ENCODE measurements at places on chromosomes 11 and 22.

DNA sequence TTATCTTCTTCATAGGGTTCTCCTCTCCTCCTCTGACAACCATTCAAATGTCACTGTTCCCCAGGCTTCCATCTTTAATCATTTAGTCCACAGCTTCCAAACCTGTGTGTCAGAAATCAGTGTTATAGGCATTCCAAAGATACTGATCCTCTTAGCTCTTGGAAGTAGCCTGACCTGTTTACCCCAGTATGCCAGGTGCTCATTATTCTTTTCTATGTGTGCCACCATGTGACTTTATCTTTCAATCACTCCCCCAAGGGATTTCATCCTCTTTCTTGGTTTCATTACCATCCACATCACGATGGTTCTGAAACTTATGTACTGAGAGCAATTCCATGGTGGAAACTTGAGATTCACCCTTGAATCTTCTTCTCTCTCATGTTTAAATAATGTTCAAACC, 7.6 kb downstream of the POU2AF2 start:
- DNase-seq, result no peak

DNA sequence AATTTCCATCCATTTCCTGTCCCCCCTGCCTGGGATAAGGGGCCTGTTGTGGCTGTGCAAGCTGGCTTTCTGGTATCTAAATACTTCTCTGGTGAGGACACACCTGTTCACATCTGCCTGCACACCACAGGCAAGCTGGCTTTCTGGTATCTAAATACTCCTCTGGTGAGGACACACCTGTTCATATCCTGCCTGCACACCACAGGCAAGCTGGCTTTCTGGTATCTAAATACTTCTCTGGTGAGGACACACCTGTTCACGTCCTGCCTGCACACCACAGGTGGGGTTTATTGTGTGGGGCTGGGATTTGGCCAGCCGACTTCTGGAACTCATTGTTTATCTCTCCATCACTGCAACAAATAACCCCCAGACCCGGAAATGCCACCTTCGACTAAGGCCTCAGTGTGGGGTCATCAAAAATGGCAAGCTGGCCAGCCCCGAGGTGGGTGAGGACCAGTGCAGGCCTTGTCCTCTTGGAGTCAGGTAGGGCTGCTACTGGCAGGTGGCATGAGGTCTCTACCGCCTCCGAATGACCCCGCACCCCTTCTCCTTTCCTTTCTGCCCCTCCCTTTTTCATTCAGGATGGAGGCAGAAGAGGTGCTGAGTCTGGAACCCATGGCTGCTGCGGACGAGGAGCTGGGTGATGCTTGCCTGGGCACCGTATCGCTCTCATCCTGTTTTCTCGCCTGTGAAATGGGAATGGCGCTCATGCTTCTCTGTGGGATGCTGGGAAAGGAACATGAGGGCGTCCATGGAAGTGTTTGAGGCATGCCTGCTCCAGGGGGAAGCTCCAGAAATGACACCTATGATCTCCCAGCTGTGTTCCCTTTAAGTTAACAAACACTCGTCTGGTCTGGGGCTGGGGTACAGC, 43.5 kb upstream of the MYEOV start:
- no peak for DNase-seq

- peak; percentile 6 for DNase-seq
Observed at GRCh38 chr11:127844876-127845275, 742.5 kb downstream of the ETS1 start.

DNA sequence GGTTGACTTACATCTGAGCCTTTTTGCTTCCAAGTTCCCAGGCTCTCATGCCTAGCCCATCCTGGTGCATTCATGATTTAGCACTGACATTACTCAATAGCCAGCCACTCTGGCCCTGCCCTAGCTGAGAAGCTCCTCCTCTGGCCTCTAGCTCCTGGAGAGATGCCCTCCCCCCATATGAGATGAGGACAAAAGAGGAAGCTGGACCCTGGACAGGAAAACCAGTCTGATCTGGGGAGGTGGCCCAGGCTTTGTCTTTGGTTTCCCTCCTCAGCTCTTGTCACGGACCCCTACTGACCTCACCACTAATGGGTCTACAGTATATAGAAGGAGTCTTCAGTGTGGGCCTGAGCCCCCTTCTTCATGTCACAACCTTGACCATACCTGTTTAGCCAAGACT, 3.0 kb downstream of the RHOG start:
- no peak for DNase-seq

DNA sequence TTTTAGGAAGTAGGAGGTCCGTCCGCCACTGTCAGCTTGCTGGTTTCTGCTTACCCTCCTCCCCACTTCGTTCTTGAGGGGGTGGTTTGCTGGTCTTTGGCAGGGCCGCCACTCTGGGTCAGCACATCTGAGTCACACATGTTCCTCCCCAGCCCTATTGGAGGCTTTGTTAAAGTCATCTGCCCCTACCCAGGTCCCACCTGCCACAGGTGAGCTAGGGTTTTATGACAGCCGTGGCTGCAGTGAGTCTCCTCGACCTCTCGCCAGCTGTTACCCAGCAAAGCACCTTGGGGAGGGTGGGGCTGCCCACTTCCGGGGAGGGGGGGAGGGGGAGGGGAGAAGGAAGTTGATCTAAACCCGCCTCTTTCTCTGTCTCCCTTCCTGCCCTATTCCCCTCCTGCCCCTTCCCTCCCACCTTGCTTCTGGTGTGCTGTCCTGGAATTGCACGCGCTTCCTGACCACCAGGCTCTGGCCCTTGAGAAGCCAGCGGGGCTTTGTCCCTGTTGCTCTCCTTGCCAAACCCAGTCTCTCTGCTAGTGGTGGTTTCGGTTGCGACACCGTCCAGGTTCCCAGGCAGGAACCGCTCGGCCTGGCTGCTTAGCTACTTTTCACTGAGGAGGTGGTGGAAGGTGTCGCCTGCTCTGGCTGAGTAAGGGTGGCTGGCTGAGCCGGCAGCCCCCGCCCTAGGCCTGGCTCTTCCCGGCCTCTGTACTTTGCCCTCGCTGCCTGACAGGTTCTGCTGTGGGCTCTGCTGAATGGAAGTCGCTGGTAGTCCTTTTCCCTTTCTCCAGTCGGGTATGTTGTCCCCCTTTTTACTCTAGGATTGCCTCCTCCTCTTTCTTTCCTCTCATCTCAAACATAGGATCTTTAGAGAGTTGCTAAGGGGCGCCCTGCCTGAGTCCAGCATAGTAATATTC, 28.5 kb downstream of the RCOR2 start:
- no peak for DNase-seq

- no peak for DNase-seq
Observed at GRCh38 chr11:110862407-110862806, 150.2 kb upstream of the ARHGAP20 start.

- DNase-seq, result no peak
Observed at GRCh38 chr11:62953811-62954210, 31.0 kb downstream of the SLC22A6 start.

GRCh38 chr11:6655790-6656583, at the start of gene DCHS1:
Gene DCHS1 (minus strand): TSS chr11:6655809. CDS start chr11:6641613, 14,196 bp downstream.
- DNase-seq, result no peak

DNA sequence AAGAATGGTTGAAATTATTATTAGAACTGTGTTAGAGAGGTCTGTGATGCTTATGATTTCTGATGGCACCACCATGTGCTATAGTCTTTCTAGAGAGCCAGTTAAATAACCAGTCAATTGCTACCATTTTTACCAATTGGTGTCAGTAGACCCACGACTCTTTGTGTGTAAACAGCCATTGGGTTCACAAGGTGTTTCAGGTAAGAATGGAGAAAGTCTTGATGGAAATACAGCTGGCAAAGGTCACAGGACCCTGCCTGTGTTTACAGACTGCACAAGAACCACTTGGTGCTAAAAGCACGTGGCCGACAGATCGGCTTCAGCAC, 30.5 kb upstream of the OR10G7 start:
- DNase-seq, result no peak

DNA sequence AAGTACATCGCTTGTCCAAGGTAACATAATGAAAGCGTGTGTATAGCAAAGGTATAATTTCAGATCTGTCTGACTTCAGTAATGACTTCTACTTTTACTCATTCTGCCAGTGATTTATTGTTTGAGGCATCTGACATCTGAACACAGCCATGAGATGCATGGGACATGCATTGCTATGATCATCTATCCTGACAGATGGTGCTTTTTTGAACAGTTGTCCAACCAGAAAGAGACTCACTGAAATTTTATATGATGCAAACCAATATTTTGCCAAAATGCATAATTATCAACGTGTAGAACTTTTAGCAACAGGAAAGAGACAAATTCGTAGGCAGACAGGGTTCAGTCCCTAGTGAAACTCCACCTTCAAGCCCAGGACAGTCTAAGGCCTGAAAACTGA, 19.6 kb downstream of the OR5M3 start:
- DNase-seq, result no peak

GRCh38 chr22:24088816-24089215, 77.7 kb downstream of the CABIN1 start:
- no peak for DNase-seq

GRCh38 chr22:27253108-27253902, 548.3 kb downstream of the MN1 start:
- DNase-seq, result no peak

GRCh38 chr22:19175602-19176174, 2.8 kb downstream of the SLC25A1 start:
- DNase-seq, result no peak

DNA sequence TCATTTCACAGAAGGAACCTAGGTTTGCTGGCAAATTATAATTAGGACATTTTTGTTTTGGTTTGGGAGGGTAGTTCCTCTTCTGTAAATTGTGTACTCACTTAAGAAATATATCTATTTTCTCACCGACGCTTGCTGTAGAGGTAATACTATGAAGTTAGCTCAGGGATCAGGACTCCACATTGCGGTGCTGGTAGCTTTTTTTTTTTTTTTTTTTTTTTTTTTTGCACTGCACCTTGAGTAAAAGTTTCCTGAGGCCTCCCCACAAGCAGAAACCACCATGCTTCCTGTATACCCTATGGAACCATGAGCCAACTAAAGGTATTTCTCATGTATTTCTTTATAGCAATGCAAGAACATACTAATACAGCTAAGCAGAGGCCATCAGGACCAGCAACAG, 14.7 kb downstream of the UBTFL1 start:
- no peak for DNase-seq

GRCh38 chr11:92277871-92278270, 53.3 kb downstream of the FAT3 start:
- no peak for DNase-seq

DNA sequence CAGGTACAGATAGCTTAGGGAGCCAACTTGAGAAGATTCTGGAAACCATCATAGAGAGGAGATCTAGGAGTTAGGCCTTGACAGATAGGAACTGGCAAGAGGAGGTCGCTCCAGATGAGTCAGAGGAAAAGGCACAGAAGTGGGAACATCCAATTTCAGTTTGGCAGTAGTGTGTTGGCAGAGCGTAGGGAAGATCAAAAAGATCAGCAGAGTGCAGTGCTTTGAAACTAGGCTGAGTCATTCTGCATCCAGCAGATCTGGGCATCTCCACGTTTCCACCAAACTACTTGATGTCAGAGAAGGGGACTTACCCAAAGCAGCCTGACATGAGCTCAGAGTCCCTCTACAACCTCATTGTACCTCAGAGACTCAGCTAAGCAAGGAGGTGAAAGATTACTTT, 58.5 kb downstream of the GAB4 start:
- DNase-seq, result peak; percentile 73

DNA sequence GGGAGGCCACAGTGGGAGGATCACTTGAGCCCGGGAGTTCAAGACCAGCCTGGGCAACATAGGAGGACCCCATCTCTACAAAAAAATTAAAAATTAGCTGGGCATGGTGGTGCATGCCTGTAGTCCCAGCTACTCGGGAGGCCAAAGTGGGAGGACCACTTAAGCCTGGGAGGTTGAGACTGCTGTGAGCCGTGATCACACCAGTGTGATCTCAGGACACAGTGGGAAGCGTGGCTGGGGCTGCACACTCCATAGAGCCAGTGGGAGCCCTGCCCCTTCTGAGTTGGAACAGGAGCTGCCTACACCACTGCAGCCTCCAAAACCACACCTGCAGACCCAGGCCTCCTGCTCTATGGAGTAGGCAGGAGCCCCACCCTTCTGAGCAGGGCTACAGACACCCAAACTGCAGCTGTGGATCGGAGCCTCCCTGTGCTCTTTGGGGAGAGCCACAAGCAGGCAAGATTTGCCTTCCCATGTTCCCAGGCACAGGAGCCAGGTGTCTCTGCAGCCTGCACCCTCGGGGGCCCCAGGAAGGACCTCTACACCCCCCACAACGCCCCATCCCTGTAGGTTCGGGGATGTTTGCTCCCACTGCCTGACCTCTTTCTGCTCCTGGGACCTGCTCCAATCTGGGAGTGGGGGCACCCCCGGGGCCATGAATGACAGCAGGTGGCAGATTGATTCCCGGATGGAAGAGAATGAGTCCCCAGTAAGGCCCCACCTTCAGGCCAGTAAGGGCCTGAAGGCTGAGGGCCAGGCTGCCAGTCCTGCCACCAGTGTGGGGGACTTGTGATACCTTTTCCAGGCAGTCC, 245.4 kb downstream of the BUD13 start:
- no peak for DNase-seq

DNA sequence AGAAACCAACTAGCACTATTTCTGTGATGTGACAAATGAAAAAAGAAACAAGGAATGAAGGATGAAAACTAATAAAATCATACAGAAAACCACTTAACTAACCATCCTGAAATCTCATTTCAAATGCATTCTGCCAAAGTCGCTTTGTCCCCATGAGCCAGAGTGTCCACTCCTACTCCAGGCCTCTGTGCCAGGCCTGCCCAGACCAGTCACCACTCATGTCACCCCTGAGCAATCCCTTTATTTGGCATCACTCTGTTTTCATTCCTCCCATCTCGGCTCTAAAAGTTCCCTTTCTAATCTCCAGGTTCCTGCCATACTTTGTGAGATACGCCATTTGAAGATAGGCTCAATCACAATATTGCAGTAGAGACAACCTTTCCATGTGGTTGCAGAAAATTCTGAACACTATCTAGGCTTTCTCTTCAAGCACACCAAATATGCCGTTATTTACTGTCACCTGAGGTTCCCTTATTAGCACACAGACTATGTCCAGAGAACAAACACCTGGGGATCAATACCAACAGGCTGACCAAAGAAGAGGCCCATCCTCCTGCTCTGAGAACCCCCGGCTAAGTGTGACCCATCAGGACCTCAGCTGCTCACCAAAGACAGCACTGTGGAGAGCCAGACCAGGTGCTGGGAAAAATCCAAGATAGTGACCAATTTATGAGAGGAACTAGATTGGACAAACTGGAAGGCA, 202.4 kb downstream of the LARGE1 start:
- DNase-seq, result no peak

DNA sequence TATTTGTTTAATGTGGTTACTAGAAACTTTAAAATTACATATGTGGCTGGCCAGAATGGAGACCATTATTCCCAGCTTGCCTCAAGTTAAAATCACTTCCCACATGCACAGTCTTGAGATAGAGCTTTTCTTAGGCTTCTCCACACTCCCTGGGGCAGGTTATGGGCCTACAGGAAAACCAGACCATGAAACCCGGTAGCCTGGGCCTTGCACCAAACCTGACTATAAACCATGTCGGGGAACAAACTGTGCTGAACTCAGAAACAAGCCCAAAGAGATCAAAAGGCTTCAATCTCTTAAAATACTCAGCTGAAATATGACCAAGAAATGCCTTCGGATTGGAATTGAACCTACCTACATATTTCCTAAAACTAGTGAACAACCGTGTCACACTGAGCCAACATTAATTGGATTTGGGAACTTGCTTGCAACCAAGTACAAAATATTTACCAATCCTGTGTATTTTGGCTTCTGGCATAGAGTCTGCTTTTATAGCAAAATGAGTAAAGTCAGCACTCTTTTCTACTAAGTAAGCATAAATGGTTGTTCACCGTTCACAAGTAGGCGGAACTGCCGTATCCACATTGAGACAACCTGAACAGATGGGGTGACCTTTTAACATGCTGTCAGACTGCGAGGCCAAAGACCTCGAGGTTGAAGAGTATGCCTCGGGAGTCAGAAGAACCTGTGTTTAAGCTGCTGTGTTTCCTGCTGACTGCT, 199.5 kb downstream of the FAM76B start:
- DNase-seq, result no peak

GRCh38 chr22:23397613-23398567, 182.2 kb downstream of the IGLL1 start:
- no peak for DNase-seq
